ENCODE measurements at places on chromosomes 1 and 21.
A peak's percentile ranks its signal among the peaks of the same experiment; 100 is the strongest.

DNA sequence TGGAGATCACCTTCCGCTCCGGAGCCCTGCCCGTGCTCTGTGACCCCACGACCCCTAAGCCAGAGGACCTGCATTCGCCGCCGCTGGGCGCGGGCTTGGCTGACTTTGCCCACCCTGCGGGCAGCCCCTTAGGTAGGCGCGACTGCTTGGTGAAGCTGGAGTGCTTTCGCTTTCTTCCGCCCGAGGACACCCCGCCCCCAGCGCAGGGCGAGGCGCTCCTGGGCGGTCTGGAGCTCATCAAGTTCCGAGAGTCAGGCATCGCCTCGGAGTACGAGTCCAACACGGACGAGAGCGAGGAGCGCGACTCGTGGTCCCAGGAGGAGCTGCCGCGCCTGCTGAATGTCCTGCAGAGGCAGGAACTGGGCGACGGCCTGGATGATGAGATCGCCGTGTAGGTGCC is 9.6 kb downstream of the SPATA46 start:
- no peak for DNase-seq

- DNase-seq, result no peak
These were observed 7.2 kb downstream of the METTL13 start for GRCh38 chr1:171788696-171789095.

DNA sequence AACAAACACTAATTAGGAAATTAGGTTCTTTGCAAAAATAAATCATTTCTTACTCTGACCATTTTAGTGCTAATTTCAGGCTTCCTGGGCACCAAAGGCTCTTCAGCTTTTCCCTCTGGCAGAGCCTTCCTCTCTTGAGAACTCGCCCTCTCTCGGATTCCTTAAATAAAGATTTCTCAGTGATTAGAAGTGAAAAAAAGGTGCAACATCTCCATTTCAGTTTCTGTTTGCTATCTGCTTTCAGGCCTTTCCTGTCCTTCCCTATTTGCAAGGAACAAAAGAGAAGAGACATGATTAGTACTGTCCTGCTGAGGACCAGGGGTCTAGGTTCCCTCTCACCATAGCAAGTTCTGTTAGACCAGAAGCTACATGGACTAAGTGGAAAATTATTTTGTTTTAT is 27.8 kb upstream of the CACYBP start:
- DNase-seq, result no peak

- DNase-seq, result no peak
These were observed 24.0 kb upstream of the PADI6 start for GRCh38 chr1:17347769-17348592.

DNA sequence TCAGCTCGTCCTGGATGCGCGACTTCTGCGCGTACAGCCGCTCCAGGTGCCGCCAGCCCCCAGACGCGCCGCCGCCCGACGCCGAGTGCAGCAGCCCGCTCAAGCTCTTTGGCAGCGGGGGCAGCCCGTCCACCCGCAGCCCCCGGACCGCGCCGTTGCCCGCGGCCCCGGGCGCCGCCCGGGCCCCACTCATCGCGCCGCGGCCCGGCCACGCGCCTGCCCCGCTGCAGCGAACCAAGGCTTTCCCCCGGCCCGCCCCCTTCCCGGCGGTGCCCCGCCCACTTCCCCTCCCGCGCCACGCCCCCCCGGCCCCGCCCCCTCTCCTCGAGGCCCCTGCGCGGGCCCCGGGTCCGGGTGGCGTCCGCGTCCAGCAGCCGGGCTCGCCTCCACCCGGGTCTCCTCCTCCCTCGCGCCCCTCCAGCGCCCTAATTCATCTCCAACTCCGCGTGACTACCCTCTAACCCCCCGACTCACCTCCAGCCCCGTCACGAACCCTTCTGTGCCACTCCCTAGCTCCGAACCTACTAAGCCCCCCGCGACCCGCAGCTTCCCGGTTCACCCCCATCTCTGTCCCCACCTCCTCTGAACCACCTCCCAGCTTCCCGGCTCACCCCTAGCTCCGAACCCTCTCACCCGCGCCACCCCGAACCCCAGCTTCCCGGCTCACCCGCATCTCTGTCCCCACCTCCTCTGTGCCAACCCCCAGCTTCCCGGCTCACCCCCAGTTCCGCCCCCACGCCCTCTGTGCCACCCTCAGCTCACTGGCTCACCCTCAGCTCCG is at the start of gene FAM89A:
FAM89A (minus strand) TSS at position 236 of the 781 bp plus-strand sequence; CDS start at position 193, 43 bp downstream.
- DNase-seq, result peak; percentile 78

Data from GM12891 (cell line).